Stimulated activated CD4-positive, alpha-beta T cell treated with anti-CD3 and anti-CD28 coated beads, Interleukin-1b, Interleukin-23, amount 100 ng/mL, for 24 hours (primary cell): ENCODE measurements at places on chromosomes 4 and X.
A peak's percentile ranks its signal among the peaks of the same experiment; 100 is the strongest.

DNA sequence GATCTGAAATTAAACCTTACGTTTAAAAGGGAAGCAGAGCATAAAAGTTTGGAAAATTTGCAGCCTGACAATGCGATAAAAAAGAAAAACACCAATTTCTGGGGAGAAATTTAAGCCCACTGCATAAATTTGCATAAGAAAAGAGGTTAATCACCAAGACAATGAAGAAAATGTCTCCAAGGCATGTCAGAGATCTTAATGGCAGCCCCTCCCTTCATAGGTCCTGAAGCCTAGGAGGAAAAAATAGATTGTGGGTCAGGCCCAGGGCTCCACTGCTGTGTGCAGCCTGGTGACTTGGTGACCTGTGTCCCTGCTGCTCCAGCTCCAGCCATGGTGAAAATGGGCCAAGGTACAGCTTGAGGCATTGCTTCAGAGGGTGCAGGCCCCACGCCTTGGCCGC is 264.0 kb upstream of the CT83 start:
- DNase-seq, result no peak

DNA sequence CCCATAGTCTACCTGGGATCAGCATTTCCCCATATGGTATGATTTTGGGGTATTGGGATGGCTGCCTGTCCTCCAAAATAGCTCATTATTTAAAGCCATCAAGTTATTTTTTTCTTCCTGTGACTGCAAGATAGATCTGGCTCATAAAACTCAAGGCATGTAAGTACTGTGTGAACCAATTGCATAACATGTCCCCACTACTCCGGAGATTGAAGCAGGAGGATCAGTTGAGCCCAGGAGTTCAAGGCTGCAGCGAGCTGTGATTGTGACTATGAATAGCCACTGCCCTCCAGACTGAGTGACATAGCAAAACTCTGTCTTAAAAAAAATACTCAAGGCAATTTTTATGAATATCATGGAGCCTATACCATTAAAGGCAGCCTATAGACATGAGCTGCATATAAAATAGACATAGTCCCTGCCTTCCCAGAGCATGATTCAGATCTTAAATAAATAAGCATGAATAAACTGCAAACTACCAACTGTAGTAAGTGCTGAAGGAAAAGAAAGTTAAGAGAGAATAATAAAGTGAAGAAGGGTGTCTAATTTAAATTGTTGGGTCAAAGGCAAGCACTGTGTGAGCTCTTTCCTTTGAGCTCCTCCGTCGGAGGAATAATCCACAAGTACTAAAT is 16.9 kb upstream of the MMAA start:
- DNase-seq, result no peak

- peak; percentile 12 for DNase-seq
Observed at GRCh38 chrX:96685210-96686099, 813 bp downstream of the DIAPH2 start.

- DNase-seq, result no peak
Observed at GRCh38 chr4:88320780-88321373, 36.5 kb upstream of the PPM1K start.

DNA sequence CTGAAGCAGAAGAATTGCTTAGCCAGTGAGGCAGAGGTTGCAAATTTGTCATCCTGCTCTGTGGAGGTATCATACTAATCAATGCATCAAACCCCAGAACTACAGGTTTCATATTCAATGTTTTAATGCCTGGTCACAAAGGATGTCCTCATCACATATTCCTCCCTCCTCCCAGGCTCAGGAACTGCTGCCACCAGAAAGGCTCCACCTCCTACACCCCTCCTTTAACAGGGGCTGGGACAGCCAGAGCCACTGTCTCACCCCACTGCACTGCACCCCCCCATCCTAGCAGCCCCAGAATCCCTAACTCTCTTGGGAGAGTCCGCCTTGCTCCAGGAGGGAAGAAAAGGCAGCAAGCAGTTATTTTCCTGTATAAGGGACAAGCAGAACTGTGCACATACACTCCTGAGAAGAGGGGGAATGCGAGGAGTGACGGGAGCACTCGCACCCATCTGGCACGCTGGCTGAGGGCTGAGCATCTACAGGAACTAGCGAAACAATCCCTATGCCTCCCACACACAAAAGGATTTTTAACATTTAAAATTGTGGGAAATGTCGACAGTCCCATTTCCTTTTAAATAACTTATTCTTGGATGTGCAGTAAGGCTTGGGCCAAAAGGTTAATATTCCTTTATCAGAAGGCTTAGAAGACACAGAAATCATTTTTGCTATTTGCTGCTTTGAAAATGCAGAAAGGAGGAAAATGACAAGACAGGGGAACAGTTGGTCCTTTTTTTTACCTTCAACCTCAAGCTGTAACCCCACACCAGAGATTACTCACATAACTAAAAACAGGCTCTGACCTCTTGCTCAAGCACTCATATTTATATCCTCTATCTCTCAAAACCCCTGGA is 27.8 kb downstream of the CD99L2 start:
- no peak for DNase-seq
